Right lobe of liver (tissue), 6 donors: ENCODE measurements at places on chromosomes 13 and 19. TPM values are rescaled to one million over a fixed set of nuclear protein-coding genes. Genes with fewer than 3 reads are reported as not detected.
A peak's percentile ranks its signal among the peaks of the same experiment; 100 is the strongest.

Gene COX7A1
- 6.2 TPM for total RNA-seq

Gene LHB
- total RNA-seq: not detected

Gene ERICH4
- not detected for total RNA-seq

Gene GSX1
- not detected for total RNA-seq

Gene EPSTI1
- total RNA-seq: 6.6 TPM

Gene OR7C2
- not detected for total RNA-seq

Gene TMPRSS9
- 0.73 TPM for total RNA-seq

Gene PEAK3
- total RNA-seq: 0.31 TPM

Gene GIPC3
- total RNA-seq: 1.6 TPM

DNA sequence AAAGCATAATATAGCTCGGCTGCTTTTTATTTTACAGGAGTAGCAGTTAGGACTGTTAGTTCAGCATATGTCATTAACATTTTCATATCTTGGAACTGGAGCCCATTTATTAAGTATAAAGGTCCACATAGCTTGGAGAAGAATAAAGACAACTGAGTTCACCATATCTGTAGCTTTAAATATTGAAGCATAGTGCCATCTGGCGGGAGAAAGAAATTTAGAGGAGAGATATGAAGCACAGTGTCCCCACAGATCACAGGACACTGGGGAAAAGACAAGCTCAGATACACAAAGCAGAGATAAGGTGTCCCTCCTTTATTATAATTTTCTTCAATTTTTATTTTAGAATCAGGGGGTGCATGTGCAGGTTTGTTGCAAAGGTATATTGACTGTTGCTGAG, 104.7 kb upstream of the FREM2 start:
- no peaks in the 10 kb centered on the region for H3K36me3 ChIP-seq
- DNase-seq: no peak
- no peaks in the 10 kb centered on the region for H3K27me3 ChIP-seq
- no peak overlapping the region for H3K27ac ChIP-seq

- H3K27ac ChIP-seq: no peak overlapping the region
- H3K4me3 ChIP-seq: no peak overlapping the region
- DNase-seq: no peak
- no peaks in the 10 kb centered on the region for H3K36me3 ChIP-seq
- no peaks in the 10 kb centered on the region for H3K4me1 ChIP-seq
Observed at GRCh38 chr13:94384231-94384905, 95.1 kb downstream of the DCT start.

DNA sequence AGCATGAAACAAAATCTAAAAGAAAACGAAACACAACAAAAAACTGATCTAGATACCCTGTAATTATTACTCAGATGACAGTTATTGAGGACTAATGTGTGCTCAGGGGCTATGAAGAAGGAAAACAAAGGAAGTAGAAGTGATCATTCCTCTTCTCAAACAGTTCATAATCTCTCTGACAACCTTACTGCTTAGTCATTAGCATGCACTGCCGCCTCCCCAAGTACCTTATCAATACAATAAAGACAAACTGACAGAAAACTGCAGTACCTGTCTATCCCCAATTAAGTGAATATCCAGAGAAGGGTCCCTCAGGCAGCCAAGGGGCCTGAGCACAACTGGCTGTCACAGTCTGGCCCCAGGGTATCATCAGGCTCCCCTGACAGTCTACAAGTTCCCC, 22.0 kb upstream of the POU4F1 start:
- H3K4me1 ChIP-seq: no peaks in the 10 kb centered on the region
- no peak for DNase-seq
- H3K4me3 ChIP-seq: no peak overlapping the region
- H3K27ac ChIP-seq: no peak overlapping the region
- no peaks in the 10 kb centered on the region for H3K27me3 ChIP-seq

DNA sequence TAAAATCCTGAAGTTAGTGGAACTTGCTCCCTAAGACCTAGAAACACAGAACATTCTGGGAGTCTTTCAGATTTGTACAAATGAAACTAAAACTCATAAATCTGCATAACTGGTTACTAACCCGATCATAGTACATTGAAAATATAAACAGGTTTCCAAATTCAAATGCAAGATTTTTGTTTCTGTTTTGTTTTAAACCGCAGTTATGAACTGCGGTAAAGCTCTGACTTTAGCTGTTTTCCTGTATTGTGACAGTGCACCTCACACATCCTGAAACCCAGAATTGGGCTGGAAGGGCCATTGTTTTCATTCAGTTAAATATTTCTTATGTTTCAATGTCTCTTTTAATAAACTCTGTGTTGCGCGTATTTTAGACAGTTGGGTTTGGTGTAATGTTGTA, 204.7 kb downstream of the SHISA2 start:
- DNase-seq: no peak
- no peak overlapping the region for H3K27ac ChIP-seq
- H3K4me1 ChIP-seq: no peaks in the 10 kb centered on the region
- H3K36me3 ChIP-seq: no peaks in the 10 kb centered on the region
- no peaks in the 10 kb centered on the region for H3K27me3 ChIP-seq

DNA sequence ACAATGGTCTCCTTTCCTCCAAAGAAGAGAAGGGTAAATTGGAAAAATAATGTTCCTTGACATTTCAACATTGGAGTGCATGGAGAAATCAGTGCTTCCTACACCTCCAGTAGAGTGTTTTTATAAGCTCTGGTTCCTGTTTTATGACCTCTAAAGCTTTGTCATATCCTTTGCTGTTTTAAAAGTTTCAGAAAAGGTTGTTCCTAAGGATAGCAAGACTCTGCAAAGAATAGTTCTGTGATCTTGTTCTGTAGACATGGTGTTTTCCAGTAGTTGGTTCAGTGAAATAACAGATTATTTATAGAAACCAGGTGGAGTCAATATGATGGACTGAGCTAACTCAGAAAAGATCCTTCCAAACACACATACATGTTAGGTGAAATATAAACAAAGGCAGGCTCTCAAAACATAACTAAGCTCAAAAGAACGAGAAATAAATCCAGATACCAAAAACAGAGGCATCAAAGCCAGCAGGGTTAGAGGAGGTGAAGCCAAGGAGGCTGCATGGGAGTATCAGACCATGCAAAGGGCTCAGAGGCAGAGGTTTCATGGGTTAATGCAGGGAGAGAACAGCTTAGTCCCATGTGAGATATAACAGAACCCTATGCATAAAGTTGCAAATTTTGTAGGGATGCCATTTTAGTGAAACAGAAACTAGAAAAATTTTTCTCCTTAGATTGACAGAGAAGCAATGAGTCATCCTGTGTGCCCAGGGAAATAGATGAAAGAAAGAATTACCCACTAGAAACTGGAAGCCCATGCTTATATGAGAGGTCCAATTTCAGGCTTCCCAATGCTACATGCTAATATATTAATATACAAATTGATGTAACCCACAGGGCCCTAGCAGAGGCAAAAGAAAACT, 44.3 kb downstream of the SHISA2 start:
- H3K4me3 ChIP-seq: no peak overlapping the region
- no peak for DNase-seq
- no peaks in the 10 kb centered on the region for H3K27me3 ChIP-seq
- no peaks in the 10 kb centered on the region for H3K4me1 ChIP-seq
- no peak overlapping the region for H3K27ac ChIP-seq
- no peaks in the 10 kb centered on the region for H3K36me3 ChIP-seq

- H3K4me3 ChIP-seq: no peak overlapping the region
- H3K36me3 ChIP-seq: no peaks in the 10 kb centered on the region
- H3K4me1 ChIP-seq: no peaks in the 10 kb centered on the region
- DNase-seq: no peak
- H3K27ac ChIP-seq: no peak overlapping the region
- no peaks in the 10 kb centered on the region for H3K27me3 ChIP-seq
Observed at GRCh38 chr13:100209857-100210825, 121.2 kb downstream of the PCCA start.

GRCh38 chr19:33456845-33457220, 64.8 kb downstream of the PEPD start:
- H3K4me3 ChIP-seq: no peak overlapping the region
- H3K27me3 ChIP-seq: no peaks in the 10 kb centered on the region
- peak; percentile 49 for DNase-seq
- peaks cover 13% of the 10 kb centered on the region for H3K36me3 ChIP-seq
- H3K4me1 ChIP-seq: no peaks in the 10 kb centered on the region
- H3K27ac ChIP-seq: no peak overlapping the region

DNA sequence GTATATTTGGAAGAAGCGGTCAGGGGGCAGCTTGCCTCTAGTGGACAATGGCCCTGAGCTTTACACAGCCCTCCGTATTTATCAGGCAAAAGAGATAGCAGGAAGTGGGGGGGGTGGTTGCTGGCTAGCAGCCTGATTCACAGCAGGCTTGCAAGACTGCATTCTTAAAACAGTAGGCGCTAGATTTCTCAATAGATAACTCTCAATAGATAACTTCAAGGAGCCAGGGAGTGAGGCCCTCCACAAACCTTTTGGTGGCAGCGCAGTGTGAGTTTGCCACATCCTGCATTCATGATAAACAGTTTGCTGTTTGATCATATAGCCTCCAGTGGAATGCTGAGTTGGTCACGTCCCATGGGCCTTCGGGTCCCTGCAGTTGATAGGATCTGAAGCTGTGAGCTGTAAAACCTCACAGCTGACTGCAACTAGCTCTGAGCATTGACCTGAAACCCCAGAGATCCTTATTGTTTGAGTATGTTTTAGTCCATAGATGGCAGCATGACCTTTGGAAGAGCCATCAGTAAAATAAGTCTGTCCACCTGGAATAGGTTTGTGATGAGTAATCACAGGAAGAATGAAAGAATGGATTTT, 12.2 kb downstream of the FPR3 start:
- no peak overlapping the region for H3K27ac ChIP-seq
- no peaks in the 10 kb centered on the region for H3K4me1 ChIP-seq
- H3K4me3 ChIP-seq: no peak overlapping the region
- no peak for DNase-seq

GRCh38 chr13:74931698-74932433, 550.1 kb downstream of the TBC1D4 start:
- H3K4me3 ChIP-seq: no peak overlapping the region
- no peak for DNase-seq
- H3K27ac ChIP-seq: no peak overlapping the region
- no peaks in the 10 kb centered on the region for H3K27me3 ChIP-seq
- no peaks in the 10 kb centered on the region for H3K4me1 ChIP-seq
- H3K36me3 ChIP-seq: no peaks in the 10 kb centered on the region

GRCh38 chr19:33683881-33684537, 62.3 kb downstream of the CHST8 start:
- no peak overlapping the region for H3K4me3 ChIP-seq
- peaks cover 5% of the 10 kb centered on the region for H3K27me3 ChIP-seq
- DNase-seq: peak; percentile 42
- H3K4me1 ChIP-seq: no peaks in the 10 kb centered on the region

- no peak for DNase-seq
- no peak overlapping the region for H3K27ac ChIP-seq
- H3K4me1 ChIP-seq: no peaks in the 10 kb centered on the region
- H3K36me3 ChIP-seq: no peaks in the 10 kb centered on the region
- no peaks in the 10 kb centered on the region for H3K27me3 ChIP-seq
Observed at GRCh38 chr19:50406156-50406820, 12.4 kb upstream of the SPIB start.

- no peaks in the 10 kb centered on the region for H3K36me3 ChIP-seq
- no peaks in the 10 kb centered on the region for H3K4me1 ChIP-seq
- H3K4me3 ChIP-seq: no peak overlapping the region
- no peak for DNase-seq
- H3K27ac ChIP-seq: no peak overlapping the region
- H3K27me3 ChIP-seq: no peaks in the 10 kb centered on the region
Observed at GRCh38 chr19:17871032-17871877, 490 bp upstream of the SLC5A5 start.

DNA sequence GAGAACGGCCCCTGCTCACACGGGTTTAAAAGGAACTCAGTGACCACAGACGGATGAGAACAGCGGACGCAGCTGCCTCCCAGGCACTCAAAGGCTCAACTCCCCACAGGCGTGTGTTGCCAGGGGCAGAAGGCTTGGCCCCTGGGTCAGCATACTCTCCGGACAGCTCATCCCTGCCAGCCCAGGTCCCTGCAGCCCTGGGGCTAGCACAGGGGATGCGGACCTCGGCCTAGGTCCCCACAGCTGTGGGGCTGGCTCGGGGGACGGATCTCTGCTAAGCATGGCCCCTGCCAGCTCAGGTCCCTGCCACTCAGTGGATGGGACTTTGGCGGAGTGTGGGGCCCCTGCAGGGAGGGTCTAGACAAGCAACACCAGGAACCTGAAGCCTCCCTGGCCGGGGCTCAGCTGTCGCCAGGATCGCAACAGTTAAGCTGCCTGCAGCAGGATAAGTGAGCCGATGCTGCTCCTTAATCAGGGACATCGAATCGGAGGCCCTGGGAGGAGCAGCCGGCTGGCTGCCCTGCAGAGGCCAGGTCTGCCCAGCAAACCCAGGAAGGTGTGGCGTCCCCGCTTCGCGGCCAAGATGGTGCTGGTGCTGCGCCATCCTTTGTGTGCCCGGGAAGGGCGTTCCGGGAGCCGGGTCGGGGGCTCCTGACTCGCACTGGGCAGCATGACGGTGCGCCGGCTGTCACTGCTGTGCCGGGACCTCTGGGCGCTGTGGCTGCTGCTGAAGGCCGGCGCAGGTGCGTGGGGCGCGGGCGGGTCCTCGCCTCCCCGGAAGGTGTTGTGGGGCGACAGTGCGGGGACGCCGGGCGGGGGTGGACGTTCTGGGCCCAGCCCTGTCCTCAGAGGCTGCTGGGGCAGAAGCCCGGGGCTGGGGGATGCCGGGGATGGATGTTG, 32.5 kb downstream of the MCF2L start:
- H3K4me3 ChIP-seq: no peak overlapping the region
- H3K4me1 ChIP-seq: peaks cover 18% of the 10 kb centered on the region
- no peak for DNase-seq

DNA sequence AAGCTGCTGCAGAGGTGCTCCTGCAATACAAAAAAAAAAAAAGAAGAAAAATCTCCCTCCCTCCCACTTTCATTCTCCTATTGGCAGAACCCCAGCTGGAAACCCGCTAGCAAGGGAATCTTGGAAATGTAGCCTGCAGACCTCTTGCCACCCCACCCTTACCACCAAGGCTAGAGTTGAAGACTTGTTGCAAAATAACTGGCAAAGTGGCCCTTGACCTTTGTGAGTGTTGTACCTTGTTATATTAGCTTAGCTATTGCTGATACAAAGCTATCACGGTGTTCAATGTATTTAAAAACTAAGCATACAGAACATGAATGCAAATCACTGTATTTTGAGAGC, 57.5 kb upstream of the KCTD4 start:
- no peak overlapping the region for H3K27ac ChIP-seq
- no peak overlapping the region for H3K4me3 ChIP-seq
- DNase-seq: peak; percentile 50
- peaks cover 9% of the 10 kb centered on the region for H3K4me1 ChIP-seq

DNA sequence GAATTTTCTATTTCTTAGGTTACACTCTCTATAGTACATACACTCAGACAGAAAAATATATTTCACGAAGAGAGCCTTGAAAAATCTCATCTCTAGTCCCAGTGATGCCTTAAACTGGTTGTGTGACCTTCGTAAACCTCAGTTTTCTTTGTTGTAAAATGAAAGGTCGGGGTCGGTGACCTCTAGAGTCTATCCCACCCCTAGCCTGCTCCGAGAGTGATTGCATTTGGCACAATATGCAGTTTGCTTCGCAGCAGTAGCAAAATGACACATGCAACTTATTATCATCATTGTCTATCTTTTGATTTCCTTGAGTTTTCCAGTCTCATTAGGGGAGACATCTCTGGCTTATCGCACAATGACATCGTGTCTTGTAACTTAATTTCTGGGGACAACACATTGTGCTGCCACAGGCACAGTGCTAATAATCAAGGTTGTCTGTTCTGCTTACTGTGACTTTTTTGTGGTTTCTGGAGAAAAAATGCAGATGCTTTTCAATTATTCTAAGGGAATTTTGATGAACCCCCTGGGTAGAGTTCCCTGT, 115.0 kb downstream of the GGACT start:
- H3K4me1 ChIP-seq: no peaks in the 10 kb centered on the region
- no peak overlapping the region for H3K27ac ChIP-seq
- DNase-seq: no peak
- H3K4me3 ChIP-seq: no peak overlapping the region
